ENCODE measurements at places on chromosomes 7 and 10.

DNA sequence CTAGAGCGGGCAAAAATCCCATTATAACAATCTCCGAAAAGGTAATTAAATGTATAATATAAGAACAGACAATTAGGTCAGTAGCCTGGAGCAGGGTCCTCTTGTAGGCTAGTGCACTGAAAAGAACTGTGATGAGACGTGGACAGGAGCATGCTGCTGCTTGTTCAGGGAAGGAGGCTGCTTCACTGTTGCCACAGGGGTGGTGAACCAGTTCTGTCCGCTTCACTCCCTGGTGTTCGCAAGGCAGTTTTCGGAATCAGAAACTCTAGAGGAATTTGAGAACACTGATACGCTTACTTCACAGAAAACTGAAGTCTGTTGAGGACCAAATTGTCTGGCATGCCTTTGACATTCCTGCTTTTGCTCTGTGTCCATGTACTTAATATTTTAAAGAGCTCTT is 17.4 kb downstream of the ZNRF2 start:
- DNase-seq = no peak

DNA sequence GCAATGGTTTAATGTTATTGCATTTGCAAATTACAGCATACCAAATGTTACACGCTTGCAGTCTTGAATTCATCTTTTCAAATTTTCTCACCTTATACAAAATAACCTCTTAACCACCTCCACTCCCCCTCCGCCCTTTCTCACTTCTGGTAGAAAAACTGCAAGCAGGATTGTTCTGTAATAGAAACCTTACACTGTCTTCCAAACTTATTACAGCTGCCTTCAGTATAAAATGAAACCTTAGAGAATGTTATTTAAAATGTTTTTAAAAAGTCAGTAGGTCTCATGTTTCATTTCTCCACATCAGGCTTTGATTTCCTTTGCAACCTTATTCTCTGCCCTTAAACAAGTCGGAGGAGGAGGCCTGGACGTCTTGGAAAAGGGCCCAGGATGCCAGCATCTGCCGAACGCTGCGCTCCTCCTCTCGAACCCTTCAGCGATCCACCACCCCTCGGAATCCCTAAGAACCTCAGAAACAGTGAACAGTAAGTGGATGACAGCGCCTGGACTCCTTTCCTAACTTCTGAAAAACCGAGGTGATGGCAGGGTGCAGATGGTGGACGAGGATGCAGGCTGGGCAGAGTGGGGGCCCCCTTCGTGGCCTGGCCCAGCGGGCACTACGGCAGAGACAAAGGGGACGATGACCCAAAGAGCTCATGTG is 74.0 kb downstream of the FGFR2 start:
- no peak for DNase-seq

DNA sequence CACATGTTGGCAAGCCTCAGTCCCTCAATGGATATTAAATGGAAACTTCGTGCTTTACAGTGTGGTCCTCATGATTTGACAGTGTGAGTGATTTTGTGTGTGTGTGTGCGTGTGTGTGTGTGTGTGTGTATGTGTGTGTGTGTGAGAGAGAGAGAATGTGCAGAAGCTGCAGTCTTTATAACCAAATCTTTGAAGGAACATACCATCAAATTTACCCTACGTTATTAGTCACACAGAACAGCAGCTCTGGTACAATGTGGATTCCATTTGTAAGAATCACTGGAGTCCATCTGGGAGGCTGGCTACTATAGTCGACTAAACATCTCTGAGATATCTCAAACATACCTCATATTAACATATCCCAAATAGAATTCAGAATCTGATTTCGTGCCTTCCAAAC is 928.0 kb upstream of the POT1 start:
- DNase-seq = no peak

DNA sequence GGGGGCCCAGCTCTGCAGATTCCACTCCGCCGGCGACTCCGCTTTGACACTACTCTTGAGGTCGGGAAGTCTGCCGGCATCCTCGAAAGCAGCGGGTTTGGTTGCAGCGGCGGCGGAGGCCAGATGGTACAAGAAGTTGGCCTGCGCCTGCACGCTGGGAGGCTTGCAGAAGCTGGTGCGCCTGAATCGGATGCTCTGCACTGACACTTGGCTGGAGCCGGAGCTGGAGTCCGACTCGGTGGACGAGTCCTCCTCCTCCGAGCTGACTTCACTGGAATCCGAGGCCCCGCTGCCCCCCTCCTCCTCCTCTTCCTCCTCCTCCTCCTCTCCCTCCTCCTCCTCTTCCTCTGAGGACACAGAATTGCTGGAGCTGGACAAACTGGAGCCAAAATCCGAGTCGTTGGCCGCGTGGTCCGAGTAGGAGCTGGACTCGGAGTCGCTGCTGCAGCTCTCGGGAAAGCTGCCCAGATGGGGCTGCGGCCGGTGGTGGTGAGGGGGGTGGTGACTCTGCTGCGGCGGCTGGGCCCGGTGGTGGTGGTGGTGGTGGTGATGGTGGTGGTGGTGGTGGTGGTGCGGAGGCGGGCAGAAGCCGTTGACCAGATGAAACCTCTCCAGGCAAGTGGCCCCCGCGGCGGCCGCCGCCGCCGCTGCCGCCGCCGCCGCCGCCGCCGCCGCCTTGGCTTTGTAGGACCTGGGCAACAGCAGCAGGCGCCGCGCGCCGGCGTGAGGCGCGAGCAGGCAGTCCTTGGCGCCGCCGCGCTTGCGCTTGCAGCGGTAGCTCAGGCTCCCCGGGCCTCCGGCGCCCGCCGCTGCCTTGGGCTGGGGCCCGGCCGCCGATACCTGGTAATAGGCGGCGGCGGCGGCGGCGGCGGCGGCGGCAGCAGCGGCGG is 9.0 kb downstream of the SKIDA1 start:
- peak; percentile 64 for DNase-seq

DNA sequence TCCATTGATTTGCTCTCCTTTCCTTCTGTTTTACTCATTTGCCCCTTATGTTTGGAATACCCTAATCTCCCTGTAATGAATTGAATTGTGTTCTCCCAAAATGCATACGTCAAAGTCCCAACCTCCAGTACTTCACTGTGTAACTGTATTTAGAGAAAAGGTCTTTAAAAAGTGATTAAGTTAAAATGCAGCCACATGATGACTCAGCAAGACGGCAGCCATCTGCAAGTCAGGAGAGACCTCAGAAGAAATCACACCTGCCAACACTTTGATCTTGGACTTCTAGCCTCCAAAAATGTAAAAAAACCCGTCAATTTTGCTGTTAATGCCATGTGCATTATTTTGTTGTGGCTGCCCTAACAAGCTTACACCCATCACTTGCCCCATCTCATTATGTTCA is 85.3 kb upstream of the PCLO start:
- DNase-seq = no peak

DNA sequence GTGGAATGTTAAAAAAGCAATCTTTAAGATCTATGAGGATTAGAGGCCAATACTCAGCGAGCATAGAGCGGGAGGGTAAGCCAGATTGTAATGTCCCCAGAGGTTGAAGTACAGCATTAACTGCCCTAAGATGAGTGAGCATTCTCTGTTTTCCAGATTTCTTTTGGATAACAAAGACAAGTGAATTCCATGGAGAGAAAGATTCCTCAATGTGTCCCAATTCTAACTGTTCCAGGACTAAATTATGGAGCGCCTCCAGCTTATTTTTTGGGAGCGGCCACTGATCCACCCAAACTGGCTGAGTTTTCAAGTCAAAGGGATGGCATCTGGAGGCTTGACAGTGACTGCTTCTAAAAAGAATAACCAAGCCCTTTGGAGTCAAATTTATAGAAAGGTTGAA is 39.3 kb upstream of the AKR1C2 start:
- no peak for DNase-seq

DNA sequence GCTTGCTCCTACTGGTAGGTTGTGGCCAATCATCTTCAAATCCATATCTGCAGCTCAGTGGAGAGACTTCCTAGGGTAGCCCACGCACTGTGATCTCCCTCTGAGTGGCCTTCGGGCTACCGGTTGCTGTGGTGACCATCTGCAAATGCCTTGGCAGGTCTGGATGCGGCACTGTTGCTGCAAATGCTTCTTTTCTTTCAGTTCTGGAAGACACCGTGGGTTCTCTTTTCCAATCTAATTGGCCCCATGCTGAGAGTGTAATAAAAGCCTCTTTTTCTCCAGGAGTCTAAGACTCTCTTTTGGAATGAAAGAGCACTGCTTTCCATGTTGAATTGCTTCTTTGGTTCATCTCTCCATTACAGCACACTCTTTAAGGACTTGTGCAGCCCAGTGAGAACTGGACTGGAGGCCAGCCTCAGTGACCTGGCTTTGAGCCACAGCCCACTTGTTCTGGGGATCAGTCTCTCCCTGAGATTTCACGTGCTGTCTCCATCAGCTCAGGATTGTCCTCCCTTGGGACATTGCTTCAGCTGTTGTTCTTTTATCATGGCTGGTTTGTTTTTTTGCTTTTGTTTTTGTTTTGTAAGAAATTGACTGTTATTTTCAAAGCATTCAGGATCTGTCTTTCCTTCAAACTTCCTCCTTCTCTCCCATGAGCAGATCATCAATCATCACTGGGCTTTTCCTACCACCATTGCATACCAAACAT is 286.6 kb downstream of the BMPER start:
- DNase-seq = no peak

- DNase-seq = peak; percentile 70
Observed at GRCh38 chr7:142812437-142813215, 41.9 kb downstream of the PRSS2 start.

GRCh38 chr10:29931833-29932232 is 127.6 kb downstream of the JCAD start:
- DNase-seq = no peak

DNA sequence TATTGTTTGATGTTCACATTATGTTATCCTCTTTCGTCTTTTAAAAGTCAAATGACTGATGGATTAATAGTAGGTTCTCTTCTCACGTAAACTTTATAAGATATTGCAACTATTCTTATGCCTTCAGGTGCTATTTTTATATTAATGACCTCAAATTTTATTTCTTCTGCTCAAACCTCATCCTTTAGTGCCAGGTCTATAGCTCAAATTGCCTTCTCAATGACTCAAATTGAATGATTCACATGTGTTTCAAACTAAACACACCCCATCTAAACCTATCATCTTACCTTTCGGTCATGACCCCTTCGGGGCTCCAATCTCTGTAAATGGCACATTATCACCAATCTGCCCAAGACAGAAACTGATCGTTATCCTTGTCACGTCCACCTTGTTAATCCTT is 22.0 kb upstream of the LIPF start:
- DNase-seq = no peak

Data from NCI-H82 (cell line).